IMR-90 (cell line): ENCODE measurements at places on chromosomes 16 and 17.

GRCh38 chr17:77774182-77774581 is 184.3 kb upstream of the TNRC6C start:
- DNase-seq, result no peak

DNA sequence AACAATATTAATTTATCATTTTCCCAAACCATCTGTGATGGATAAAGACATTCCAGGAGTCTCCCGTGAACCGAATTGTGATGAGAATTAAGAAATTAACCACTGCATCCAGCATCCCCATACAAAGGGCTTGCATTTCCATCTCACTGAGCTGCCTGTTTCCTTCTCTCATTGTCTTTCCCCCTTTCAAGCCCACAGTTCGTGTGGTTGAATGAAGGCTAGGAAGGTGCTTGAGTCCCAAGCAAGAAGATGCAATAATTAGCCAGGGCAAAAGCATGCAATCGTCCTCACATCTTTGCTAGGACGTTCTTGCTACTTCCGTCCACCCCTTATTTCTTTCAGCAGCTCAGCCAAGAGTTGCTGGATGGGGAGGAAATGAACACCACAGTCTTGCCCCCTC is 146.1 kb downstream of the NTN1 start:
- DNase-seq, result no peak

DNA sequence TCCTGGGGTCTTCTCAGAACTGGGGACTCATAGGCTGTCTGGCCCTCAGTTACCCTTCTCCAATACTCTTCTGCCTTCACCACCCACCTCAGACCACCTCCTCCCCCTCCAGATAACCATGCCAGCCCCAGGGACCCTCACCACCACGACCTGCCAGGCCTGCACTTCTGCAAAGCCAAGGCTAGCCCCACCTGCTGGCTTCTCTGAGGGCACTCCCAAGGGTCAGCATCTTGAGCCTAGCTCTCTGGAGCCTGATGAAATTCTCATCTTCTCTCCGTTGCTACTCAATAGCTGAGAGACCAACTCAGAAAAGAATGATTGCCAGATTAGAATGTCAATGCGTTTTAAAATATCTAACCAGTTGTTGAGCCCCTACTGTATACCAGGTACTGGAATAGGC is 56.1 kb upstream of the LYRM9 start:
- DNase-seq, result no peak

DNA sequence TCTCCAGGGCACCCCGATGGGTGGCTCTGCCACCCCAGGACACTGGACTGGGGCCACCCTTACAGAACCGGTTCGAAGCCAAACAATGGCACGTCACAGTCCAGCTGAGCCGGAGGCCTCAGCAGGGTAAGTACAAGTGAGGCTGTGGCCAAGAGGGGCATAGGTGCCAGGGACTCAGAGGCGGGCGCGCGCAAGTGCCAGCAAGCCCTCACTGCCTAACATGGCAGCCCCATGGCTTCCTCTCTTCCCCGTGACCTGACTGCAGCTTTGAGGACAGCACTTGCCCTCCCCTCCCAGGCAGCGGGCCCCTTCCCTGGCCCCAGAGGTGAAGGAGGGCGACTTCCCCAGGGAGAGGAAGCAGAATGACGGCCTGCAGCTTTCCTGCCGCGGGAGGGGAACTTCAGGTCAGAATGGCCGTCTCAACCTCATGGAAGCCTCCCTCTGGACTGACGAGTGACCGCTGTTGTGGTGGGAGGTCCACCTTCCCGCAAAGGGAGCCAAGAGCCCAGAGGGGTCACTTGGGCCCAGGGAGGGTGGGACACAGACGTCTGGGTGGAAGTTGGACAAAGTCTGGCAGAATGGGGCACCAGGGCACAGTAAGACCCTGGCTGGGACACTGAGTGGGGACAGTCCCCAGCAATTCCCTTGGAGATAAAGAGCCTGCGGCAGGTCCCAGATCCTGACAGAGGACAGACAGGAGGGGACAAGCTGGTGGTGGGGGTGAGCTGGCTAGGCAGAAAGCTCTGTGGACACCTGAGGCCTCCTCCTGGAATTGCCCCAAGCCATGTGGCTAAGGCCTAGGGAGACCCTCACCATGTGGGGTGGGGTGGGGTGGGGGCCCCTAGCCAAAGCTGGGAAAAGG is 52.1 kb upstream of the TOB1 start:
- DNase-seq, result no peak

DNA sequence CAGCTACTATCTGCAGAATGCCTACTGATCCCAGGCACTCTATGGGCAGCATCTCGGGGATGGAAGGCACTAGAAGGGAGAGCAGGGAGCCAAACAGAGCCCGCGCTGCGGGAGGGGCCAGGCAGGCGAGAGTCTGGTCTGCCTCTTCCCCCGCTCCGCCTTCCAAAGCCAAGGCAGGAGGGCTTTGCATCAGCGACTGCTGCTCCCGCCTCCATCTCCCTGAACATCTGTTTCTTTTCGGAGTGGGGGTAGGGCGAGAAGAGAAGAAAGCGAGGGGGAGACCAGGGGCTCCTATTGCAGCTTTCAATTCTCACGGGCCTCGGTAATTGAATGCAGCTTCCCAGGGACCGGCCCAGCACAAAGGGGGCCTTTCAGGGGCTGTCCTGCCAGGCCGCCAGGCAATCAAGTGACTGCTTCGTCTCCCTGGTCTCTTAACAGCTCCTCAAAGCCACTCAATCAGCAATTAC is 31.4 kb upstream of the CDC42EP4 start:
- peak; percentile 88 for DNase-seq

DNA sequence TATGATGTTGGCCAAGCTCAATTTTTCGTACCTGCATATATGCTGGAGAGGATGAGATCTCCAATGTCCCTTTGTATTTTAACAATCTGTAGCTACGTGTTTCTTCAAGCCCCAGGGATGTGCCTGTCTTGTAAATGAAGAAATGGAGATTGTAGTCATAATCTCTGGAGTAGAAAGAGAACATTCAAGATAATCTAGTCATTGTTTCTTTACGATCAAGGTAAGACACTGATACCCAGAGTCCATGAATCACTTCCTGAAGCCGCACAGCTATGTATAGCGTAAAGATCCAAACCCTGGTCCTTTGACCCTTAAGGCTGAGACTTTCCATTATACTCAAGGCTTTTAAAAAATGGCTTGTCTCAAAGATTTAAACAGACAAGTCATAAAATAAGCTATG is 205.5 kb downstream of the HS3ST3B1 start:
- no peak for DNase-seq

DNA sequence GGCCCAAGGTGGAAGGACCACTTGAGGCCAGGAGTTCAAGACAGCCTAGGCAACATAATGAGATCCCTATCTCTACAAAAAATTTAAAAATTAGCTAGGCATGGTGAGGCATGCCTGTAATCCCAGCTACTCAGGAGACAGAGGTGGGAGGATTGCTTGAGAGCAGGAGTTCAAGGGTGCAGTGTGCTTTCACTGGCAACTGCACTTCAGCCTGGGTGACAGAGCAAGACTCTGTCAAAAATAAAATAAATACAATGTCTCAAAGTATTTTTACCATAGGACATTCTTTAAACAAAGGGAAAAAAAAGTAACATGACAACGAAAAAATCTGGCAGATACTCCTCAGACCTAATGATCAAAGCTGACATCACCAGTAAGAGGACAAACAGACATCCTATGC is 72.6 kb downstream of the FBXL20 start:
- DNase-seq, result peak; percentile 4

DNA sequence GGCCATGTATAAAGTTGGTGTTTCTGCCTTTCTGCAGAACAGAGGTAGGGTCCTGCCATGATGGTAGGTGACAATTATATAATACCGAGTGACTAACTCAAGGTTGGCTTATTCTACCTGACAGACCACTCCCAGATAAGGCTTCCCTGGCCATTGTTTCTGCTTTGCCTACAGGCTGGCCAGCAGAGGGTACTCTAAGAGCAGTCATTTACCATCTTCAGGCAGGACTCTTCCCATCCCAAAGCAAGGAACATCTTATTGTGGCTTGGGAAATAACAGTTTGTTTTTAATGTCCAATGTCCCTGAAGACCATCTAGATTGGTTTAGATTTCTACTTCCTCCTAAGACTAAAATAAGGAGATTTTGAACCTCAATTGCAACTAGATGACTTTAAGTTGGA is 74.1 kb downstream of the SNX11 start:
- peak; percentile 2 for DNase-seq

GRCh38 chr16:28117168-28117565 is 53.7 kb upstream of the GSG1L start:
- DNase-seq, result no peak

- no peak for DNase-seq
Observed at GRCh38 chr16:23482778-23483177, 27.5 kb downstream of the GGA2 start.

GRCh38 chr16:67269766-67270165 is 9.6 kb upstream of the PLEKHG4 start:
- DNase-seq, result no peak

GRCh38 chr16:9868606-9869149 is 313.6 kb downstream of the GRIN2A start:
- no peak for DNase-seq

- DNase-seq, result no peak
Observed at GRCh38 chr16:15576960-15577958, 65.7 kb downstream of the MARF1 start.

GRCh38 chr17:74099442-74100340 is 103.8 kb upstream of the RPL38 start:
- no peak for DNase-seq

- DNase-seq, result no peak
Observed at GRCh38 chr17:14582996-14583395, 282.1 kb downstream of the HS3ST3B1 start.

DNA sequence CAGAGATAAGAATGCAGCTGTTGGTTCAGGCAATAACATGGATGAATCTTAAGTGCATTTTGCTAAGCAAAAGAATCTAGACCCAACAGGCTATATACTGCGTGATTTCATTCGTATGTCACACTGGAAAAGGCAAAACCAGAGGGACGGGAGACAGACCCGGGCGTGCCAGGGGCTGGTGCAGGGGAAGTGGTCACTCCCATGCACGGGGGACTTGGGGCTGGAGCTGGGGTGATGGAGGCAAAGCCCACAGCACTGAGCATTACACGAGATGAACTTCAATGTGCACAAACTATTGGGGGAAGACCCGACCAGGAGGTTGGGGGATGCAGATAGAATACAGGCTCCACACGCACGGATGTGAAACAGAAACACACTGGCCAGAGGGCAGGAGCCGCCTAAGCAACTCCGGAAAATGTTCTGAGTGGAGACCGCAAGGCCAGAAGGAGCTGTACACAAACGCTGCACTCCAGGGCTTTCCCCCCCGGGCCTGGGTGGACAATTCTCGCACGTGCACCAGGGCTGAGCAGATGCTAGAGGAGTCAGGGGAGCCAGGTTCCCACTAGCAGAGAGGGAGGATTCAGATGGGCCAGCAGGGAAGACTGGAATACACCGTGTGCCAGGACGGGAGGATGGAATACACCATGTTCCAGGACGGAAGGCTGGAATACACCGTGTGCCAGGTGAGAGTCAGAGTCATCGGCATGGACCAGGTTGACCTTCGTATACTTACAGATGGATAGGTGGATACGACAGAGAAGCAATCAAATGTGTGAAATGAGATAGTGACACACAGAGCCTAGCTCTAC is 11.3 kb downstream of the LMF1 start:
- DNase-seq, result no peak

DNA sequence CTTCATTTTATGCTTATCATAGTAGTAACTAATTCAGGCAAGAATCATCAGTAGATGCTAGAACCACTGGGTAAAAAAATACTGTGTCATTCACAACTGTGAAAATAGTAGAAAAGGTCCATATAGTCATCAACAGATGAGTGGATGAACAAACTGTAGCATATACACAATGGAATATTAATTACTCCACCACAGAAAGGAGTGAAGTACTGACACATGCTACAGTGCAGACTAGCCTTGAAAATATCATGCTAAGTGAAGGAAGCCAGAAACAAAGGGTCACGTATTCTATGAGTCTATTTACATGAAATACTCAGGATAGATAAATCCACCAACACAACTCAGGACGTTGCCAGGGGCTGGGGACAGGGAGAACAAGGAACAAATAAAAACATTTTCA is 13.3 kb downstream of the USP22 start:
- DNase-seq, result no peak

DNA sequence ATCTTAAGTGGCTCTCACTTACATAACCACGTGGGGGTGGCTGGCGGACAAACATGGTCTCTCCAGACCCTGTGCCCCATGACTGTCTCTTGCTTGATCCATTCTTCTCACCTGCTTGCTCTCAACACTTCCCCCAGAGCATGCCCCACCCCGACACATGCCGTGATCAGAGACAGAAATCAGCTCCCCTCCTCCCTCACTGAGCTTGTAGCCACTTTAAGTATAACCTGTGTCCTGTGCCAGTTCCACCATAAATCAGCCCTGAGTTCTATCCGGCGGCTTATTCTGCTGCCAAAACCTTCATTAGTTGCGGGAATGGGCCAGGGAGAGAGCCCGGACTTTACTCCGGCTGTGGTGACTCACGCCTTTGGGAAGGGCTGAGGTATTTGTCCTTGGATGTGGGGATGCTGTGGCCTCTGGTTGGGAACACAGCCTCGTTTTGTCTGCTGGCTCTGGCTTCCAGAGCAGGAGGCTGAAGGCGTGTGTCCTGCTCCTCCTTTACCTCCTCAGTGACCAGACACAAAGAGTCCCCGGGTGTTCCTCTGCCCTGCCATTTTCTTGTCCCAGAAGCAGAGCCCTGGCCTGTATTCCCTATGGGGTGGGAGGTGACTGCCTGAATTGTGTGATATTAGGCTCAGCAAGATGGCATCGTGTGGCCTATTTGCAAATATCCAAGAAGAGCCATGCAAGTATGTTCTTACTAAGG is 21.1 kb downstream of the ANKRD40 start:
- peak; percentile 61 for DNase-seq

GRCh38 chr16:12057266-12057665 is 80.7 kb downstream of the SNX29 start:
- peak; percentile 70 for DNase-seq

DNA sequence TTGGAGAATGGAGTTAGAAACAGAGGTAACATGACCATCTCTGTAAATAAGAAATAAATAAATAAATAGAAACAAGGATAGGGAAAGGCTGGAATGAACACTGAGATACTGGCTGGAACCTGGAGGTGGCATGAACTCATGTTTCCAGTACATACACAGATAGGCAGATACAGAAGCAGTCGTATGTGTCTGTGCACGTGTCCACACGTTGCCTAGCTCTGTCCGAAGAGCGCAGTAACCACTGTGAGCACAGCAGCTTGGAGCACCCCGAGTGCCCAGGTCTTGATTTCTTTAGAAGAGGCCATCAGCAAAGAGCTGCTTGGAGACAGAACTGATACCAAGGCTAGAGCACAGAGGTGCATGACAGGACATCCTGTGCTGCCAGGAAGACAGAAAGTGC is 37.1 kb upstream of the SLC38A8 start:
- no peak for DNase-seq
